ENCODE measurements at places on chromosomes 3 and 15.

- DNase-seq: no peak
Observed at GRCh38 chr3:128133273-128133883, 9.8 kb upstream of the RUVBL1 start.

GRCh38 chr15:39804026-39804425, 21.4 kb upstream of the FSIP1 start:
- DNase-seq: no peak

DNA sequence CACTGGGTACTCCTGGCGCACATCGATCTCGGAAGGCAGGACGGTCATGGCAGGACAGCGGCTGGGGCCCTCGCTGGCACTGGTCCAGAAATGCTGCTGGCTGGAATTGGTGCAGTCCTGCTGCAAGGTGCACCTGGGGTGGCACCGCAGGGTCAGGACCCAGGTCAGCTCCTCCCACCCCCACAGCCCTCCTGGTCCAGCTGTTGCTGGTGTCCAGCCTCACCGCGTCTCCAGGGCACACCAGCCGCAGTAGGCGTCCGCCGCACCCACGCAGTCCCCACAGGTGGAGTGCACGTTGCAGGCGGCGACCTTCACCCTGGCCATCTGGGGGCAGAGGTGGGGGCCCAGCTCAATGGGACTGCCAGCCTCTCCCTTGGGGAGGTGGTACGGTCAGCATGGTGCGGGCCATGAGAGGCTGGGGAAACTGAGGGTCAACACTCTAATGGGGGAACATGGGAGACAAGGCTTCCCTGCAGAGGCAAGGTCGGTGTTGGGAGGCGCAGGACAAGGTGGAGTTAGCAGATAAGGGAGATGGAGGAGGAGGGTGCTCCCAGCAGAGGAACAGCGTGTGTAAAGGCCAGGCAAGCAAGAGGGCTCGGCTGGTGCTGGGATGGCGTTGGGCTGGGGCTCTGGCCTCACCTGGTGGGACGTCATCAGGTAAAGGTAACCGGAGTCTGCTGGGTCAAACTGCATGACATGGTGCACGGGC, 20.4 kb downstream of the PLXND1 start:
- no peak for DNase-seq

DNA sequence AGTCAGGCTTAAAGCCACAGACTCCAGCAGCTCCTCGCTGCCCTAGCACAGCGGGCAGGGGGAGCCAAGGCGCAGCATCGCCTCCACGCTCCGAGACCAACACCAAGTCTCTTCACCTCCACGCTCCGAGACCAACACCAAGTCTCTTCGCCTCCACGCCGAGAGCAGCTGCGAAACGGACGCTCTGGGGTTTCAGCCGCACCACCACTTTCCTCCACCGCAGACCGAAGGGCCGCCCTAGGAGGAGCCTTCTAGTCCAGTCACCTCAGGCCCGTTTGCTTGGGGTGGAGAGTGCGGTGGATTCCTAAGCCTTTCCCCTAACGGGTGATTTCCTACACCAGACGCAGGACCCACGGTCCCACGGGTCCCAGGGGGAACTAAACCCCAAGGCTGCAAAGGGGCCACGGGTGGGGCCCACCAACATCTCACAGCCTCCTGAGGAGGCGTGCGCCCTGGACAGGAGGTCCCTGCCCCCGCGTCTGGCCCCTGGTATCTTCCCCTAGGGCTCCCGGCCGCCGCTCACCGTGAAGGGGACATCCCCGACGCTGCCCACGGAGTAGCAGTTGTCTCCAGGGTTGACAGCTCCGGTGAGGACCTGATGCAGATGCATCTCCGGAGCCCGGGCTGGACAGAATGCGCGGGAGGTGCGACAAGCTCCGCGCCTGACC, 501 bp downstream of the DMXL2 start:
- no peak for DNase-seq

- DNase-seq: no peak
Observed at GRCh38 chr3:127915937-127916493, 983 bp downstream of the KBTBD12 start.

DNA sequence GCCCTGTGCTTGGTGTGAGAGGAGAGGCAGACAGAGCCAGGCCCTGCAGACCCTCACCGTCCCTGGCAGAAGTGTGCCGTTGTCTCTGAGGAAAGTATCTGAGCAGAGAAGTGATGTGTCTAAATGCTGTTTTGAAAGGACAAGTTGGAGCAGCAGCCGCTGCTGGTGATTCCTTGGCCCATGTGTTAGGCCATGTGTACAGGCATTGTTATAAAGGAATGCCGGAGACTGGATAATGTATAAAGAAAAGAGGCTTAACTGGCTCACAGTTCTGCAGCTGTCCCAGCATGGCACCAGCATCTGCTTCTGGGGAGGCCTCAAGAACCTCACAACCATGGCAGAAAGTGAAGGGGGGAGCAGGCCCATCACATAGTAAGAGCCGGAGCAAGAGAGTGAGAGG, 334.6 kb upstream of the ATP10A start:
- no peak for DNase-seq

DNA sequence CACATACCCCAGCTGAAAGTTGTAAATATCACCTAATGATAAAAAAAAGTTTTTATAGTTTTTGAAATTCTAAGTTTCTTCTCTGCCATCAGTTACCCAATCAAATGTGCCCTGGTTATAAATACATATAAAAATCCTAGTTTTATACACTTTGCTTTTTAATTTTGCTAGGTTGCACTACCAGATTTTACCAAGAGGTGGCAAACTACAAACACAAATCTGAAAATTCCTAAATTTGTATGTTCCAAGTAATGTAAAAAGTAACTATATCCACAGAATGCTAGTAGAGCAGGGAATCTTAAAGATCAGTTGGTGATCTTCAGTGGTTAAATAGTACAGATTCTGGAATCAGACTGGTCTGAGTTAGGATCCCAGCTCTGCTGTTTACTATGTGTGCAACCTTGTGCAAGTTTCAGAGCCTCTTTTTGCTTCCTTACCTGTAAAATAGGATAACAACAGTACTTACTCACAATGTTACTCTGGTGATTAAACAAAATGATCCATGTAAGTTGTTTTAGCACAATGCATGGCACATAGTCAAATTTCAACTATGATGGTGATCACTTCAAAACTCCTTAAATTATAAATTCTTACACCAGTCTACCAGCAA, 11.0 kb downstream of the TRPM7 start:
- peak; percentile 6 for DNase-seq
